ENCODE measurements at places on chromosomes 6 and 20. TPM values are rescaled to one million over a fixed set of nuclear protein-coding genes. Genes with fewer than 3 reads are reported as not detected.
A peak's percentile ranks its signal among the peaks of the same experiment; 100 is the strongest.

The TFAP2C gene
- polyA plus RNA-seq: 2.6 TPM

The KPNA5 gene
- 2.2 TPM for polyA plus RNA-seq

The POM121L2 gene
- polyA plus RNA-seq: not detected

The MYBL2 gene
- 4.4 TPM for polyA plus RNA-seq

The ARFGEF3 gene
- 4.7 TPM for polyA plus RNA-seq

The ENPP1 gene
- polyA plus RNA-seq: 0.21 TPM

The ULBP3 gene
- 2.2 TPM for polyA plus RNA-seq

The KCTD20 gene
- 11.5 TPM for polyA plus RNA-seq

The TCF21 gene
- 21.0 TPM for polyA plus RNA-seq

The TXLNB gene
- 1.1 TPM for polyA plus RNA-seq

DNA sequence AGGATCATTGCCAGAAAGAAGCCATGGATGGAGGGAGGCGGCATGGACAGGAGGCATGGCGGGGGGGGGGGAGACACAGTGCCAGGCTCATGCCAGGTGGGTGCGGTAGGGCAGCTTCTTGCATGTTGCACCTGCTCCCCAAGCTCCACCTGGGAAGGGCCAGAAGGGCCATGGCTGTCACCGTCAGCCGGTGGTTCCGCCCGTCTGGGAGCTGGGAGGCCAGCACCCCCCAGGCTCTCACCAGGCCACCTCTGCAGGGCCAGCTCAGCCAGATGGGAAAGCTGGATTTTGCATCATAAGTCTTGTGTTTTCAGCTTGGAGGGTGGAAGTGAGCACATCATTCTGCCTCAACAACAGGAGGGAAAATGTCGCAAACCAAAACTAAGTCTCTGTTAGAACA, 404.7 kb downstream of the TAF4 start:
- no peak for DNase-seq

DNA sequence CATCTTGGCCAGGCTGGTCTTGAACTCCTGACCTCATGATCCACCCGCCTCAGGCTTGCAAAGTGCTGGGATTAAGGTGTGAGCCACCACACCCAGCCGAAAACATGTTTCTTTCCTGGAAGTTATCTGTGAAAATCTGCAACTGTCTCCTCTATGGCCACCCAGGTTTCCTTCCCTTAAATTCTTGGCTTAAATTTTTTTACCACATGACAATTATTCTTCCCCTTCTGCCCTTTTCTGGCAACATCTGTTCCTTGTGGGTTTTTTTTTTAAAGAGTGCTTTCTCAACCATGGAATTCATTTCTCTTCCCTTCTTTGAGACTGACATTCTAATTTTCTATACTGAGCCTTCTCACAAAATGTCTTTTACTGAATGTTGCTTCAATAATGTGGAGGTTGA, 59.6 kb downstream of the DOK5 start:
- no peak for DNase-seq

- peak; percentile 29 for DNase-seq
Observed at GRCh38 chr6:154257067-154257466, 99.5 kb downstream of the IPCEF1 start.

DNA sequence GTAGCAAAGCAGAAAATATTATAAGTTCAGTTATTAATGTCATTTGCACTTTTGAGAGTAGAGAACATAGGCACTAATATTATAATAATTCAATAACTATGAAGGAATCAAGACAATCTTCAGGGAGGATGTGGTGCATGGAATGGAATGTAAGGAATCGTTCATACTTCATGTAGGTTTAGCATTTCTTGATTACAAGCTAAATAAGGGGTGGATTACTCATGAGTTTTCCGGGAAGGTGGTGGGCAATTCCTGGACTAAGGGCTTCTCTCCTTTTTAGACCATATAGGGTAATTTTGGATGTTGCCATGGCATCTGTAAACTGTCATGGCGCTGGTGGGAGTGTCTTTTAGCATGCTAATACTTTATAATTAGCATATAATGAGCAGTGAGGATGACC, 9.1 kb upstream of the BTNL2 start:
- no peak for DNase-seq

GRCh38 chr6:126026001-126026400, 39.7 kb downstream of the TRMT11 start:
- no peak for DNase-seq

- no peak for DNase-seq
Observed at GRCh38 chr6:49151461-49151860, 311.6 kb downstream of the MMUT start.

DNA sequence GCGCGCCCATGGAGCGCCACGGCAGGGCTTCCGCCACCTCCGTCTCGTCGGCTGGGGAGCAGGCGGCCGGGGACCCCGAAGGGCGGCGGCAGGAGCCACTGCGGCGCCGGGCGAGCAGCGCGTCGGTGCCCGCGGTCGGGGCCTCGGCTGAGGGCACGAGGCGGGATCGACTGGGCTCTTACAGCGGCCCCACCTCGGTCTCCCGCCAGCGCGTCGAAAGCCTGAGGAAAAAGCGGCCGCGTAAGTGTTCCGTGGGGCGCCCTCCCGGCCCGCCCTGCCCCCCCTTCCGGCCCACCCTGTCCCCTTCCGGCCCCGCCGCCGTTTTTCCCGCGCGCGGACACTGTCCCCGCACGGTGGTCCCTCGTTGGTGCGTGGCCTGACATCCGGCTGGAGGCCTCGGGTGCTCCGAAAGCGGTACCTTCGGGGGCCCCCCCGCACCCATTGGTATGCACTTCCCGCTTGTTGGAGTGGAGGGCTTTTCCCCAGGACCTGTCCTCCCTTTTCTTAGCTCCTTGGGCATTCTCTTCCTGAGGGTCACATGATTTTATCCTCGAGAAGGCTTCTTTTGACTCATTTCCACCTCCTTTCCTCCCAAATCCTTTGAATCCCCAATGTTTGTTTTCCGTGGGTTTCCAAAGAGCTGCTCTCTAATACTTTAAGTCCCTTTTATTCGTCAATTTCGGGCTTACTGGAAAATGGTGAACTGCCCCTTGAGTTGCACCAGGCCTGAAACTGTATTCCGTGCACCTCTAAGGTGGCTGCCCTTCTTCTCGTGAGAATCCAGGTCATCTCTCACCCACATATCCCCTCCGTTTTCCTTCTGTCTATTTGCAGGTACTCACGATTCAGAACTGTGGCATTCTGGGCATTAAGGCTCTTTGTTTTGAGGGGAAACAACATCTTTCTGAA, 556 bp downstream of the PANK2 start:
- peak; percentile 64 for DNase-seq

DNA sequence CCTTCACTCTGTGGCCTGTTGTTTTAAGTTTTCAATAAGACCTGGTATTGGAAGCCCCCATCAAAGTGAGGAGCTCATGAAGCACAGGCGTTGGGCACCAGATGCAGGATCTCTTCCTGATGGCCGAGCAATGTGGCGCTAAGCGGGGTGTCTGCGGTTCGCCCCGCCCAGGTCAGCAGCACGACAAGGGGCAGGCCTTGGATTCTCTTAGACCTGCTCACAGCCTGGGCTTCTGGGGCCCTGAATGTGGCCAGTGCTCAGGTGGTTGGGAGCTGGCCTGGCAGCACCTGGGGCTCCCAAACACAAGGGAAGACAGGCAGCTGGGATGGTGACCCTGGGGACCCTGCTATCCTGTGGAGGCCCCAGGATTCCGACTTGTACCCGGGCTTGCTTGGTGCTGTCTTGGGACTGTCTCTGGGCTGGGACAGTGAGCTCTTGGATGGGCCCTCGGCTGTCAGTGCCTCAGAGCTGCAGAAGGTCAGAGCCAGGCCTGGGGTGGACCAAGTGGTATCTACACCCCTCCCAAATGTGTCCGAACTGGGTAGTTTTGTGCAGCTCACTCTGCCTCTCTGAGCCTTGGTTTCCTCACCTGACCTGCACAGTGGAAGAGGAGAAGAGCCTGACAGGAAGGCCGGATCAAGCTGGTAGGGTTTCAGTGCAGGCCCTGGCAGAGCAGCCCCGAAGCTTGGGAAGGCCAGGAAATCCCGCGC, 69.1 kb downstream of the PHACTR3 start:
- no peak for DNase-seq

- no peak for DNase-seq
Observed at GRCh38 chr6:80465513-80465912, 359.0 kb downstream of the BCKDHB start.

DNA sequence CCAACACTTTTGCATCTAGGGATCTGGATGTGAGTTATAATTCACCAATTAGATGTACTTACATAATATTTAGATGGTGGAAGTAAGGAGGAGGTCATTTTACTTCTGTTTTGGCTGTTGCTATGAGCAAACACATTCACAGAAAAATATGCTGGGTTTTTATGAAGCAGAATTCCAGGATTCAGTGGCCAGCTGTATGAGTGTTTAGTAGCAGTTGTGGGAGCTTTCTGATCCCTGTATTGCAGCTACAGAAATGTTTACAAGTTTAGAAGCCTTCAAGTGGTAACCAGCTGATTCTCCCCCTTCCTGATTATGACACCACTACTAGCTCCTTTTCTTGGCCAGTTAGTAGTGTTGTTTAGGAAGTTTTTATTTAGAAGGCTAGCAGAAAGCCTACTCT, 177.0 kb downstream of the TENT5A start:
- DNase-seq: peak; percentile 46

- no peak for DNase-seq
Observed at GRCh38 chr6:35876902-35877301, 44.0 kb downstream of the SRPK1 start.

DNA sequence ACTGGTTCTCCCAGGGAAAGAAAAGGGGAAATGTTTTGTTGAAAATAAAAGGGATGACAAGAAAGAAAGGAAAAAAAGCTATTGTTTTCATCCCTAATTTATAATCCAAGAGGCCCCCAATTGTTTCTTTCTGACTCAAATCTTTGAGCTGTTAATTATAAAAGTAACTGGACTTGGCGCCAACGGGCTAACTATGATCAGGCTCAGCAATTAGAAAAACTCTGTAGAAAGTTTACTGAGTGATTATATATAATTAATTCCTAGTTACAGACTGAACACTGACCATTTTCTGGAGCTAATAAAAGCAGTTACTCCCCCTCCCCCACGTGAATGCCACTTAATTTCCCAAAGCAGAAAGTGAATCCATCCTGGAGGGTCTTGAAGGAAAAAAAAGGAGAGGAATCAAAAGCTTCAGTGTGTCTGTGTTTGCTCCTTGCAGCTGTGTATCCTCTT, 3.2 kb downstream of the ZMYND8 start:
- DNase-seq: no peak

GRCh38 chr6:167799033-167799821, 27.5 kb upstream of the AFDN start:
- peak; percentile 74 for DNase-seq

DNA sequence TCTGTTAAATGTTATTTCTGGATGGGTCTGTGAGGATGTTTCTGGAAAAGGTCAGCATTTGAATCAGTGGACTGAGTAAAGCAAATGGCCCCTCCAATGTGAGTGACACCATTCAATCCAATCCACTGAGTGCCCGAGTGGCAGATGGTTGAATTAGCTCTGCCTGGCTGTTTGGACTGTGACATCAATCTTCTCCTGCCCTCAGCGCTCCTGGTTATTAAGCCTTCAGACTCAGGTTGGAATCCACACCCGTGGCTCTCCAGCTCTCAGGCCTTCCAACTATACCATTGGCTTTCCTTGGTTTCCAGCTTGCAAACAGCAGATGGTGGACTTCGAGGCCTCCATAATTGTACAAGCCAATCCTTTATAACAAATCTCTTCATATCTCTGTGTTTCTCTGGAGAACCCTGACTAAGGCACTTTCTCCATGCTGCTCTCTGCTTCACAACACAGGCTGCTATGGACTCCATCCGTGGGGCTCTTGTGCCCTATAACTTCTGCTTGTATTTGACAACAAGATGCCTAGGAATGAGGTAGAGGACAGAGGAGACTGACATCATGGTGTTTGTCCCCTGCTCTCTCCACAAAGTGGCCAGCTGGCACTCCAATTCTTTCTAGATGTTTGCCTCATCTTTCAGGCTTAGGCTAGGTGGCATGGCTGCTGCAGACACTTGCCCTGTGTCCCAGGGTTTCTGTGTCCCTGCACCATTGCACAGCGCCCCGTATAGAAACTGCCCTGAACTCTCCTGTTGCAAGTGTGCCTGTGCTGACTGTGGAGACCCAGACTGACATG, 4.8 kb upstream of the CSTL1 start:
- DNase-seq: no peak

DNA sequence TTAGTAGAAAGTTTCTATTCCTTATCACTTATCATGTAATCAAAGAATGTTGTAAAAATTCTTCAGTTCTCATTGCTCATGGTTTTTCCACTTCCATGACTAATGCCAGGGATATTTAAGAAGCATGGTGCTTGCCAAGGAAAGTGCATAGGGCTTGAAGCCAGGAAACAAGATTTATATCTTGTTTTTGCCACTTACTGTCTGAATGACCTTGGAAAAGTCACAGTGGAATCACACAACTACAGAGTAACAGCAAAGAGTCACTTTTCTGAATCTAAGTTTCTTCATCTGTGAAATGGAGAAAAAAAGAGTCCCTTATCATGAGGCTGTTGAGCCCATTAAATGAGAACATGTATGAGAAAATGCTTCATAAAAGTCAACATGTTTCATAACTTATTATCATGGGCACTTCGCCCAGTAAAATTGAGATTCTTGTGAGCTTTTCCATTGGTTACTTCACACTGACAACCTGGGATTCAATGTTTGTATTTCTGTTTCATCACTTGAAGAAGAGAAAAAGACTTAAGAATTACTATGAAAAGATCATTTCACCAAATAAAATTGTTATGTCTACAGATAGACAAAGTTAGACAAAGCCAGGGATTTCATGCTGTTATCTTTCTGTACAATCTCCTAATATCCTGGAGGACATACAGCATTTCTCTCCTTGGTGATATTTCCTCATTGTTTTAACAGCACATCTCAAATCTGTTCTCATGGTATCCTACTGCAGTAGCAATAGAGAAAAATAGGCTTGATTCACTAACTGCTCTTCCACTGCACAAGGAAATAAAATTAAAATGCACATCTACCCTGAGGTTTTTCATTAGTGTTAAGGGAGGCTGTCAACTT, 7.6 kb upstream of the BMP5 start:
- DNase-seq: no peak

DNA sequence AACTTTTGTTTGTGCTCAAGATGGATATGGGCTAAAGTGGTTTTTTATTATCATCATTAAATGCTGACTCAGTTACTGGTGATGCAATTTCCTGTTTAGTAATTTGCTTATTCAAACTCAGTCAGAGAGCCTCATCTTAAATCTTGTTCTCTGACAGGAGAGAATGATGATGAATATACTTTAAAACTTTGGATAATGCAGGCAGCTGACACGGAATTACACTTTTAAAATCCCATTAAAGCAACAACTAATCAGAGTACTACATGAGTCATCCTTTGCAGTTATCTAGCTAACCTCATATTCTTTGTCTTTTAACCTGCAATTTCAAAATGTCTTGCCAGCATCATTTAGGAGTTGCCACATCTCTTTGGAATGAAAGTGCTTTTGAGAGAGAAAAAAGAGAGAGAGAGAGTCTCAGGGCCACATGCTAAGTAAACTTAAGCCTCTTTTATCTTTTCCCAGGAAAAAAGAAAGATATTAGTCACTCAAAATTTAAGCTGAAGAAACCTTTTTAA, 9.2 kb upstream of the C6orf141 start:
- peak; percentile 48 for DNase-seq

DNA sequence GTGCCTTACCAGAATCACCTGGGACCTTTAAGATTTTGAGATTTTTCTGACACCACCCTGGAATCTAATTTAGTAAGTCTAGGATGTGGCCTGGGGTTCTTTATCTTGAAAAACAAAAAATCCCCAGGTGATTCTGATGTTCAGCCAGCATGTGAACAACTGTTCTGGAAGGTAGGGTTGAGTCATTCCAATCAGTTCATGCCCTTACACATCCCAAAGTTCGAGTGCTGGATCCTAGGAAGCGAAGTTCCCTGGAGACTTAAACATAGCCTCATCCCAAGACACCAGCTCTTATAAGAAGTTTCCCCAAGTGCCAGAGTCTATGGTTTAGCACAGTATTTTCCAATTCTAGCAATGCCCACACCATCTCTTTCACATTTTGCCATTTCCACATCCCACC, 6.3 kb upstream of the TSHZ2 start:
- no peak for DNase-seq

All from lung (tissue), 17 donors.